ENCODE measurements at places on chromosomes 3 and 15. TPM values are rescaled to one million over a fixed set of nuclear protein-coding genes. Genes with fewer than 3 reads are reported as not detected.

Gene TM4SF18
- 13.2 TPM for total RNA-seq

Gene ALS2CL
- total RNA-seq: 37.0 TPM

- DNase-seq: no peak
These were observed 40.3 kb downstream of the SEMA5B start for GRCh38 chr3:122987231-122987630.

DNA sequence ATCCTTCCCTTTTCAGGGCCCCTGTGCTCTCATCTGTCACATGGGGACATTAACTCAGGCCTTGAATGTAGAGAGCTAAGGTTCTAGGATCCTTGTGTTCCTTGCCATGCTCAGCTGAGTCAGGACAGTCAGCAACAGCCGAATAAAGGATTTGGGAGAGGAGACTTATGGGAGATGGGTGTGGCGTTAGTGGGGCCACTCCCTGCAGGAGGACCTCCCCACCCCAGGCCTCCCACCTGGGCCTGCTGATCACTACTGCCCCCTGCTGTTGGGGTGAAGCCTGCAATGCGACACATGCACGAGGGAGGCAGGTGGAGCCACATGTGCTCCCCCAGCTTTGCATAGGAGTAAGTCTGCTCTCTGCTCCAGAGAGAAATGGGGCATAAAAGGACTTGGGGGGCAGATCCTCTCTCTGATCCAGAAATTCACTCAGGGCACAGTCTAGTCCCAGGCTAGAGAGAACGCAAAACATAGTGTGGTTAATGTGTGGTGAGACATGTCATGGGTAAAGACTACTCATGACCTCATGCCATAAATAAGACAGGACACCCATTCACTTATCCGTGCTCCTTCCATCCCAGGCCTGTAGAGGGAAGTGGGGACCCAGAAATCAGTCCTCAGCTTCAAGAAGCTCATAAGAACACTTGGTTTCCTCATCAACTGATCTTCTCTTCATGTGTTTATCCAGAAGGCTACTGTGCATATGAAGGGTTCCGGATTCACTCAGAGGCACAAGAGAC is 19.4 kb downstream of the RBP1 start:
- no peak for DNase-seq

DNA sequence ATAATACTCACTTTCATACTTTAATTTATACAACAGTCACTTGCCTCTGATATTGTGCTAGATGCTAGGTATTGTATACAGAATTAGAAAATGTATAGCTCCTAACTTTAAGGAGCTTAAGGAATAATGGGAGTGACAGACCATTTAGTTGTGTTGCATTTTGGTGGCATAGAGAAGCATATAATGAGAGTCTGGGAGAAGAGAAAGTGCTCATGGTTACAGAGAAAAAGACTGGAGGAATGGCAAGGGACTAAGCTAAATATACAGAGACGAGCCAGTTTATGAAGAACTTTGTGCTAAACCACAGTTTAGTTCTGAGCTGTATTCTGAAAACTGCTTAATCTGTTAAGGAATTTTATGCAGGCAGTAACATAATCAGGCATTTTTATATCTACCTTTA is 6.4 kb downstream of the RNF13 start:
- no peak for DNase-seq

DNA sequence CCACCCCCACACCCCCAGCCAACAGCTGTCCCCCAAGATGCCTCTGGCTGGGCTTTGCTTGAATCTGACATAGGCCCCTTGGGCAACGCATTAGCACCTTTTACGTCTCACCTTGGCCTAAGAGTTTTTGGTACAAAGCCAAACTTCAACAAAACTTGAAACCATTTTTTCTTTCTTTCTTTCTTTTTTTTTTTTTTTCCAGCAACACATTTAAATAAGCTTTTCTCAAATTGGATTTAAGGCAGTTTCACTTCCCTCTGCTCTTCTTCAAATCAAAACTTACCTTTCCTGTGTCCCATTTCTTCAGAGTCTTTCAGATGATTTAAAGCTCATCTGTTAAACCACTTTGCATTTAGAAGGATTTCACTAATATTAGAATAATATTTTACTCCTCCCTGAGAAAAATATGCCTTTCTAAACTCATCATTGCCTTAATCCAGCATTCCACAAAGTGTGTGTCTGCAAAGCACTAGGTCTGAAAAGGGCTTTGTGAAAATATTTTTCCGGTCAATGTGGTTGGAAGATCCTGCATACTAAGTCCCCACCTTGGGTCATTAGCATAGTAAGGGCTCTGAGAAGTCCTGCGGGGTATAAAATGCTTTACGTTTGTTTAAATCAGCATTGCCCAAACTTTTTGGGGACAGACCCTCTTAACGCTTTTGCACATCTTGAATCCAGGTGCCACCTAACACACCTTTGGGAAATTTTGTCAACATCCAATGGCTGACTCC is 217.0 kb downstream of the TLE3 start:
- no peak for DNase-seq

GRCh38 chr3:42214064-42214463 is 51.9 kb downstream of the CCK start:
- DNase-seq: no peak

- no peak for DNase-seq
These were observed 138.9 kb upstream of the RARB start for GRCh38 chr3:25289156-25289555.

DNA sequence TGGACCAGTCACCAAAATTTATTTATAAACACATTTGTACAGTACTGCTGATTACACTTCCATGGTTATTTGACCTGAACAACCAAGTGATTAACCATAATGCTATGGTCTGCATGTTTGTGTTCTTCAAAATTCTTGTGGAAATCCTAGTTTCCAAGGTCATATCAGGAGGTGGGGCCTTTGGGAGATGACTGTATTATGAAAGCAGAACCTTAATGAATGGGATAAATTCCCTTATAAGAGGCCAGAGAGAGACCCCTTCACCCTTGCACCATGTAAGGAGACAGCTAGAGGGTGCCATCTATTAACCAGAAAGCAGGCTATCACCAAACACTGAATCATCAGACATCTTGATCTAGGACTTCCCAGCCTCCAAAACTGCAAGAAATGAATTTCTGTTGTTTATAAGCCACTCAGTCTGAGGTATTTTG is 1.9 kb downstream of the SCAPER start:
- DNase-seq: no peak

DNA sequence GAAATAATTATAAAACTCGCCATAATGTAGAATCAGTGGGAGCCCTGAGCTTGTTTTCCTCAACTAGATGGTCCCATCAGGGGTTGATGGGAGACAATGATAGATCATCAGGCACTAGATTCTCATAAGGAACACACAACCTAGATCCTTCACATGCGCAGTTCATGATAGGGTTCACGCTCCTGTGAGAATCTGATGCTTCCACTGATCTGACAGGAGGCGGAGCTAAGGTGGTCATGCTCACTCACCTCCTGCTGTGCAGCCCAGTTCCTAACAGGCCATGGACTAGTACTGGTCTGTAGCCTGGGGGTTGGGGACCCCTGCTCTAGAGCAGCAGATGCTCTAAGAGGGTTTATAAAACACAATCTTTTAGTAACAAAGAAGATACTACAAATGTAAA is 183.6 kb downstream of the ANXA2 start:
- DNase-seq: no peak

Data from Right ventricle myocardium superior (tissue), 1 donor.